Thoracic aorta endothelial cell (primary cell): ENCODE measurements at places on chromosomes 4 and X. TPM values are rescaled to one million over a fixed set of nuclear protein-coding genes. Genes with fewer than 3 reads are reported as not detected.

Gene SSX3
- total RNA-seq = not detected in 2 replicates

Gene SUPT20HL1
- total RNA-seq = not detected in 2 replicates

Gene MND1
- 5.2 and 6.9 TPM in 2 replicates for total RNA-seq

Gene CXCL5
- 0.57 and 0.80 TPM in 2 replicates for total RNA-seq

Gene SCD5
- total RNA-seq = 55.7 and 72.3 TPM in 2 replicates

Gene TLR6
- total RNA-seq = 5.3 and 6.0 TPM in 2 replicates

Gene PRSS12
- 0.40 and 3.8 TPM in 2 replicates for total RNA-seq

Gene SPIN2B
- 9.4 and 10.2 TPM in 2 replicates for total RNA-seq

Gene SYN1
- total RNA-seq = not detected in 2 replicates

Gene GRIA3
- total RNA-seq = 0.07 TPM in 1 of 2 replicates, not detected in the other

Gene RAPGEF2
- total RNA-seq = 80.3 and 104 TPM in 2 replicates

Gene PLP1
- not detected in 2 replicates for total RNA-seq

Gene XAGE3
- not detected in 2 replicates for total RNA-seq

Gene KDM6A
- 24.2 and 37.4 TPM in 2 replicates for total RNA-seq

Gene ATP1B4
- total RNA-seq = not detected in 2 replicates

Gene DCTD
- total RNA-seq = 74.9 and 75.2 TPM in 2 replicates

Gene SMIM10L2A
- total RNA-seq = 0.29 and 0.53 TPM in 2 replicates

Gene TENM3
- total RNA-seq = 22.9 and 25.7 TPM in 2 replicates

Gene XAGE1A
- not detected in 2 replicates for total RNA-seq

Gene PNMA5
- not detected in 2 replicates for total RNA-seq

Gene TLR2
- total RNA-seq = under 0.01 and 0.14 TPM in 2 replicates

Gene SPIN2A
- total RNA-seq = 0.14 and 0.40 TPM in 2 replicates

Gene TRIM60
- total RNA-seq = not detected in 2 replicates

Gene ARX
- total RNA-seq = not detected in 2 replicates

Gene F8
- 1.0 and 2.4 TPM in 2 replicates for total RNA-seq

Gene UNC5C
- under 0.01 and 0.13 TPM in 2 replicates for total RNA-seq

Gene FAM149A
- total RNA-seq = 0.36 and 0.80 TPM in 2 replicates

Gene TMEM154
- total RNA-seq = 12.1 and 20.7 TPM in 2 replicates

Gene HSFX1
- 0.43 and 0.53 TPM in 2 replicates for total RNA-seq

Gene CT45A5
- total RNA-seq = not detected in 2 replicates

Gene TNMD
- not detected in 2 replicates for total RNA-seq

Gene FGFR3
- 0.29 and 0.53 TPM in 2 replicates for total RNA-seq

Gene IL3RA
- 10.1 and 17.8 TPM in 2 replicates for total RNA-seq

Gene VSIG1
- total RNA-seq = 1.3 and 2.4 TPM in 2 replicates
